ENCODE measurements at places on chromosomes 13 and 19.

DNA sequence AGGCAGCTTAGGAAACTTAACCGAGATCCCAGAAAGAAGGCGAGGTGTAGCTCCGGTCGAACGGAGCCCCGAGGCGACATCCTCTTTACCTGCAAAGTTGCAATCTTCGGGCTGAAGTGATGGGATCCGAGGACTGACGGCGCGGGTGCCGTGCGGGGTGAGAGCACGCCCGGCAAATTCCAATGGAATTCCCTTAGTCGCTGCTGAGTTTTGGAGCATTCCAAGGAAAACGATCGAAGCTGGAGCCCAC, 141 bp downstream of the TRPC4 start:
- DNase-seq, result peak; percentile 23

DNA sequence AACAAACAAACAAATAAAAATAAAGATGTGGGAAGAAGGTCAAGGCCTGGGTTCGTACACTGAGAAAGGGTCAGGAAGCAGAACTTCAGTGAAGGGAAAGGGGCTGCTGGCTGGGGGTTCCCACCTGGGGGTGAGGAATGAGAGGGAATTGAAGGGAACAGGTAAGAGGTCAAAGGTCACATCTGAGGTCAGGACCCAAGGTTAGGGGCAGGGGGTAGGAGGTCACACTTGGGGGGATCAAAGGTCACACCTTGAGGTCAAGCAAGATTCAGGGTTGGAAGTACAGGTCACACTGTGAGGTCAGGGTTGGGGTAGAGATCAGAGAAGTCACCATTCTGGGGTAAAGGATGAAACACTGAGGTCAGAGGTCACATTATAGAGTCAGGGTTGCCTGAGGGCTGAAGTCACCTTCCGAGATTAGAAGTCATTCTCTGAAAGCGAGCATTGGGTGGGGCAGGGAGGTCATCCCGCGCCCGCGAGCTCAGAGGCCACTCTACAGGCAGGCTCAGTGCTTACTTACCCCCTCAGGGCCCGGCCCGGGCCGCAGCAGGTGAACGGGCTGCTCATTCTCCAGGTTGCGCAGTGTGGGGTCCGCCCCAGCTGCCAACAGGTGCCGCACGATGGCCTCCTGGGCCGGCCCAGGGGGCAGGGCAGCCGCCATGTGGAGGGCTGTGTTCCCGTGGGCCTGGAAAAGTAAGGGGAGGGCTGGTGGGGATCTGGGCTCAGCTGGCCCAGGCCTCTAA, 10.8 kb downstream of the NFKBID start:
- DNase-seq, result no peak

DNA sequence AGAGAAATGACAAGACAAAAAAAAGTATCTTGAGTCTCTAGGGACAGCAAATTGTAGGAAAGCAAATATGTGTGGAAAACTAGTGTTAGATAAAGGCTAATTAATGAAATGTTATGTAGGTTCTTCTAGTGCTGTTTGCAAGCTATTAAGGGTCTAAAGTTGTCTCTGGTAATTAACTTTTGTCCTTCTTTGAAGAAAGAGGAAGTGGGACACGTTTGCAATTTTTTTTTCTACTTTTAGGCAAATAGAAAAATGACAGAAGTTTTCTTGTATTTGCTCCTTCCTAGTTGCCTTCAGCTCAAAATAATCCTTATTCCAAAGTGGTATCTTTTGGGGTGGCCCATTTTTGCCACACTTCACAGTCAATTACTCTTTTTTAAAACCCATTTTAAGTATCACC, 1877.7 kb upstream of the PRR20A start:
- no peak for DNase-seq

DNA sequence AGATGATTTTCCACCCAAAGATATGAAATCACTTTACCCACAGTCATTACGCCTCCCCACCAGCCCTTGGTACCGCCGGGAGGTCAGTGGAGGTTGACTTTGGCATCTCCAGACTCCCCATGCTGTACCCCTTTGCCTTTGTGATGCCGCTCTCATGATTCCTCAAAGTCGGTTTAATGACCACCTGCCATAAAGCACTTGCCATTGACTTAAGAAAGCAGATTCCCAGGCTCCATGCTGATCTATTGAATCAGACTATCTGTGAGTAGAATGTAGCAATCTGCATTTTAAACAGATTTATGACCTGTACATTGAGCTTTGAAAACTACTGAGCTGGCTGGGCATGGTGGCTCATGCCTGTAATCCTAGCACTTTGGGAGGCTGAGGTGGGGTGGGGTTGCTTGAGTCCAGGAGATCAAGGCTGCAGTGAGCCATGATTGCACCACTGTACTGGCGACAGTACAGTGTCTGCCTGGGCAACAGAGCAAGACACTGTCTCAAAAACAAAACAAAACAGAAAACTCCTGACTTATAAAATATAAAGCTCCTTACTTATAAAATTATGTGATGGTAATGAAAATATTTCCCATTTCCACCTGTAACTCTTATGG, 235.2 kb downstream of the KLF5 start:
- DNase-seq, result no peak

DNA sequence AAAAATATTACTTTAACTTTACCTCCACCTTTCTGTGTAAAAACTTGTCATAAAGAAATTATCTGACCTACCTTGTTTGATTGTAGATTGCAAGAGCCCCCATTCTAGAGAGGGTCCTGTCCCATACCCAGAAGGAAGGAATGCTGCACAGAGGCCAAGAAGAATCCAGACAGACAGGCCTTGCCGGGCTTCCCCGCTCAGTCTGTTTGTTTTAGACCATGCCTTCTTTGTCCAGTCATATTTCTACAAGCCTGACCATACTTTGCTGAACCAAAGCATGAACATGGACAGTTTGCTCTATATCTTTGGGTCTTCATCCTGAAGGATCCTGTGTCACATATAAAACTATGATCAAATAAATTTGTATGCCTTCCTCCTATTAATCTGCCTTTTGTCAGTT, 95.8 kb upstream of the MYCBP2 start:
- peak; percentile 85 for DNase-seq

GRCh38 chr19:1773184-1773583, 19.9 kb downstream of the ONECUT3 start:
- no peak for DNase-seq

GRCh38 chr13:67221630-67222226, 8.4 kb downstream of the PCDH9 start:
- DNase-seq, result no peak

- DNase-seq, result no peak
Measured at GRCh38 chr13:100511466-100511865, 77.1 kb downstream of the GGACT start.

- no peak for DNase-seq
Measured at GRCh38 chr19:47510516-47511127, 4.2 kb downstream of the NAPA start.

DNA sequence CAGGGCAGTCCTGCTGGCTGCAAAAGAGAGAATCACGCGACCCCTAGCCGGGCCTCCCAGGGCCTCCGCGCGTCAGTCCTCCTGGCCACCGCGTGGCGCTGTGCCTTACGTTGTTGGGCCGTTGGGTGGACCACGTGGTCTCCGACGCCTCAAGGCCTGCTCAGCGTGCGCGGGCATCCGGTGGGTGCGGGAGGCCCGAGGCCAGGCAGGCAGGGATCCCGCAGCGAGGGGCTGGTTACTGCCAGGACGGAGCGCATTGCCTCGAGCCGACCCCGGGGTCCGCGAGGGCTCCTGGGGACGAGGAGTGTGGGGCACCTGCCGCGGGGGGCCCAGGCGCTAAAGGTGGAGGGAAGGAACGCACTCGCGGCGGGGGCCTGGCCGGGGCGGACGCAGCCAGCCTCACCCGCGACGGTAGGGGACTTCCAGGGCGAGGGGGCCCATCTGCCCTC, at the start of gene TDRD12:
TDRD12 (plus strand) TSS at position 157 of the 449 bp plus-strand sequence. CDS start 306 bp downstream, outside the sequence.
- DNase-seq, result no peak

DNA sequence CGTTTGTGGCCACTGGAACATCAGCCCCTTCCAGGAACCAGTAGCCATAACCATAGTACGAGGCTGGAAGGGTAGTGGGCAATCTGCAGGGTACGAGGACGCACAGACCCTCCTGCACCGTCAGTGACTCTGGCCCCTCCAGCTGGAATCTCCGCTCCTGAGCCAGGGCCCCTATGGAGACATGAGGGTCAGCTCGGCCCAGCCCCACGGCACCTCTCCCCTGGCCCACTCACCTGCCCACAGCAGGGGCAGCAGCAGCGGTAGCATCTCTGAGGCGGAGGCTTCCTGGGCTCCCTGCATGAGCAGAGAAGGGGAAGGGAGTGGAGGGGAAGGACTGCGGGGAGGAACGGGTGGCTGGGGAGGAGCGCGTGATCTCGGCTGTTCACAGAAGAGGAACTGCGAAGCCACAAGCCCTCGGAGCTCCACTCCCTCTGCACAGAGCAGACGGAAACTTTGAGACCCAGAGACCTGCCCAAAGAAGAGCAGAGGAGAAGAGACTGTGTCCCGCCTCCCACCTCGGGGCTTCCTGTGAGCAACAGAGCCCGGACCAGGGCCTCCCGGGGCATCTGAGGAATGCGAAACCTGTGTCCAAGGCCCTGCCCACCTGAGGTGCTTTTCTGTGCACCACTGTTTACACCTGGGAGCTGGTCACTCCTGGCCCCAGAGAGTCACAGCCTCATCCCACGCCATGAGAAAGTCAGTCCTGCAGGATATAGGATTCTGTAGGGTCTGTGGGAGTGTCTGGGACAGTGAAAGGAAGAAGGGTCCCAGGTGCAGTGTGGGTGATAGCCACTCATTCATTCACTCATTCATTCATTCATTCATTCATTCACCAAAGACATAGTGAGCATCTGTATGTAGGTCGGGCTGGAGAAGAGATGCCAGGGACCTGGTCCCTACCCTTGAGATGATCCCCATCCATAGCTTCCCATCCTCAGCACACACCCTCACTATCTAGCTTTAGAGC, at the start of gene SIGLEC6:
SIGLEC6 (minus strand) TSS at position 322 of the 967 bp plus-strand sequence; CDS start at position 300, 22 bp downstream.
- peak; percentile 24 for DNase-seq

GRCh38 chr19:42078538-42079275, 2.7 kb downstream of the ZNF574 start:
- no peak for DNase-seq

DNA sequence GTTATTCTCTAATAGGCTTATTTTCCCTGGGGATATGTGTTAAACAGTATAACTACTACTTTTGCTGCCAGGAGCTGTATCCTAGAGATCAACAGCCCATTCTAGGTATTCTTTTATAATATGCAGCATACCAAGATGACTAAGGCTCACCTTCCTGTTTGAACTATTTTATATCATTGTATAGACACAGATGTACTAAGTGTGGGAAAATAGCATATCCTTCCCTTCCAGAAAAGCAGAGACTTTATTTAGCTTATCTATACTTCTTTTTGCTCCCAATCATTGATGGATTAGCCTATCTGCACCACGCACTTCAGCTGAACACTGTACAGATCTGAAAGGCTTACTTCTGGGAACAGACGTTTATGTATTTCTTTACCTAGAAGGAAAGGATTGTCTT, 82.6 kb downstream of the MAB21L1 start:
- no peak for DNase-seq

- no peak for DNase-seq
Measured at GRCh38 chr19:11479898-11480714, 740 bp downstream of the ELAVL3 start.

Data from trophoblast cell (in vitro differentiated cells and primary cell).